ENCODE measurements at places on chromosomes 3 and 15.

DNA sequence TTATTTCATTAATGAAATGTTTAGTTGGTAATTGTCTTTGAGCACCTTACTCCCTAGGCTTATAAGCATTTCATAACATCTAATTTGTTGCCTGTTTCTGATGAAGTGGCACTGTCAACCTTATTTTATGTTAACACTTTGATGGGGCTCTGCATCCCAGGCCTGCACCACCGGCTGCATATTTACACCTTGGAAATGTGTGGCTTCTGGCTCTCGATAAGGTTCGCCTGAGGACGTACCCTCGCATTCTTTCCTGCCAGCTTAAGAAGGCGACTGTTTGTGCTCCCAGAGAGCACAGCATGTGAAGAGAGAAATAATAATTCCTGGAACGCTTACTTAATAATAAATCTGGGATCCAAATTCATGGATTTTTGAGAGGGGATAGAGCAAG, 763.3 kb upstream of the CFAP20DC start:
- DNase-seq, result no peak

DNA sequence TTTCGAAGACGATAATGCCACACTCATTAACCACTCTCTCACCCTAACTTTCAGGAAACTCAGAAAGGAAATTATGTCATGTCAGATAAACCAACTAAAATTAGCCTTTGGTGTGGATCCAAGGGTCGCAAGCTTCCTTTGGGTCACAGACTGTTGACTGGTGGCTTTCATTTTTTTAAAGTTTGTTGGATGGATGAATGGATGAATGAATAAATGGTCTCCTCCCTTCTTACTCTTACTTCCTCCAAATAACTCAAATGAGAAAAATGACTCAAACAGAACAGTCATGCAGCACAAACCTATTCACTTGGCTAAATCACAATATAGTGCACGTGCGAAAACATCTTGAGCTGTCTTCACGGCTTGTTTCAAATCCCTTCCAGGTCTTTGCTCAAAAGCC, 82.9 kb upstream of the HACD2 start:
- no peak for DNase-seq

GRCh38 chr3:17820704-17821103, 78.3 kb upstream of the TBC1D5 start:
- DNase-seq, result no peak

DNA sequence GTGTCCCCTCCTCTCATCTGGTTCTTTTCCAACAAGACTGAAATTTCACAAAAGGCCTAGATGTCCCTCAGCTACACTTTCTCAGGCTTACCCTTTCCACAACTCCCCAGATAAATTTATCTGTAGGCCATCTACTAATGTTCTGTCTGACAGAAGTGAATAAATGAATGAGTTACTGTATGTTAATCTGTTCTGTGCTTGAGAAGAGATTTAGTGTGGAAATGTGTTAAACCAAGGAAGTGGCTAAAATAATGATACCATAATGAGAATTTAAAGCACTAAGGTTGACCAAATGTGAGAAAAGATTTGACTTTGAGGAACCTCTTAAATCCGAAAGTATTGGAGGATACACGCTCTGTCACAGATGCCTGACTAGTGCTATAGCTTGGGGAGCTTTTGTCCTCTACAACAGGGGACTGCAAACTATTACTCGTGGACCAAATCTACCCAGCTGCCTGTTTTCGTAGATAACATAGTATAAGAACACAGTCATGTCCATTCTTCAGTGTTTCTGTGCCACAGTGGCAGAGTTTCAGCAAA, 74.8 kb upstream of the P2RY1 start:
- no peak for DNase-seq

- DNase-seq, result no peak
Observed at GRCh38 chr3:8723612-8724011, 10.0 kb upstream of the CAV3 start.

DNA sequence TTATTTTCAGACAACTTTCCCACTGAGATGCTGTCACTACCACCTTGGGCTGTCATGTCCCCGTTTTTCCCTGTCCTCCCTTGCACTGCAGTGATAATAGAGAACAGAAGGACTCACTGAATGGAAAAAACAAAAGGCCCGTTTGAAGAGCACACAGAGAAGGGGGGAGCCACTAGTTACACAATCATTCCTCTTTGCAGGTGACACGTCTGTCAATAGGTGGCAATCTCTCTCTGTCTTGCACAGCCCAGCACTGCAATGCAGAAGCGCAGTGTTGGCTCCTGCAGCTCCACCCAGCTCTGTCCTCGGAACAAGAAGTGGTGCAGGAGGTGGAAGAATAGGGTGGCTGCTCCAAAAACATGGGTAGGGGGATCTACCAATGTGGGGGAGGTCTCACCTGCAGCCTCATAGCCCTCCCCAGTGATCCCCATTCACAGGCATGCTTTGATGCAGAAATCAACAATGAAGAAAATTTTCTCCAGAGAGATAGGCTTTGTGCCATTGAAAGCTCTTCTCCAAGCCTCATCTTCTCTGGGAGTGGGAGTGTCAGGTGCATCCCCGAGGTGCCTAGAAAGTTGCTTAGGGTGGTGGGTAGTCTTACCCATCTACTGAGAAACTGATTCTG, 31.8 kb downstream of the FSTL1 start:
- DNase-seq, result peak; percentile 72

DNA sequence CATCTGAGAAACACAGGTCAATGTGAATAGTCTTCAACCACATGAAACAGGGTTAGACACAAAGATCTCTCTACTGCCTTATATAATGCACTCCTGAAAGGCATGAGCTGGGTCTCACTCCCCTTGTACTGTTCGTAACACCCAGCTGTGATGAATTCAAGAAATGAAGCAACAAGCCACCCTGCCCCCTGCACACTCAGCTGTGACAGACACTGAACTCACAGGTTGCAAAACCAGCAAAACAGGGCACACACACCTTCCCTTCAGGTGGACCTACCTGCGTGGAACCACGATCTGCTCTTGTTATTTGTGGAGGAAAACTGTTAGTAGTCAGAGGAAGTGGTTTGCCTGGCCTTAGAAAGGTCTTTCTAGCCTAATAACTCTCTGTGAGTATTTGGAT, 64.5 kb downstream of the CERS3 start:
- no peak for DNase-seq

All from left lobe of liver (tissue), 2 donors.